ENCODE measurements at places on chromosomes 2 and 18.
A peak's percentile ranks its signal among the peaks of the same experiment; 100 is the strongest.

GRCh38 chr2:27370816-27371620 lies 602 bp downstream of the SNX17 start:
- no peak for DNase-seq

- no peak for DNase-seq
These were observed 4.0 kb downstream of the WDR54 start for GRCh38 chr2:74425523-74425922.

DNA sequence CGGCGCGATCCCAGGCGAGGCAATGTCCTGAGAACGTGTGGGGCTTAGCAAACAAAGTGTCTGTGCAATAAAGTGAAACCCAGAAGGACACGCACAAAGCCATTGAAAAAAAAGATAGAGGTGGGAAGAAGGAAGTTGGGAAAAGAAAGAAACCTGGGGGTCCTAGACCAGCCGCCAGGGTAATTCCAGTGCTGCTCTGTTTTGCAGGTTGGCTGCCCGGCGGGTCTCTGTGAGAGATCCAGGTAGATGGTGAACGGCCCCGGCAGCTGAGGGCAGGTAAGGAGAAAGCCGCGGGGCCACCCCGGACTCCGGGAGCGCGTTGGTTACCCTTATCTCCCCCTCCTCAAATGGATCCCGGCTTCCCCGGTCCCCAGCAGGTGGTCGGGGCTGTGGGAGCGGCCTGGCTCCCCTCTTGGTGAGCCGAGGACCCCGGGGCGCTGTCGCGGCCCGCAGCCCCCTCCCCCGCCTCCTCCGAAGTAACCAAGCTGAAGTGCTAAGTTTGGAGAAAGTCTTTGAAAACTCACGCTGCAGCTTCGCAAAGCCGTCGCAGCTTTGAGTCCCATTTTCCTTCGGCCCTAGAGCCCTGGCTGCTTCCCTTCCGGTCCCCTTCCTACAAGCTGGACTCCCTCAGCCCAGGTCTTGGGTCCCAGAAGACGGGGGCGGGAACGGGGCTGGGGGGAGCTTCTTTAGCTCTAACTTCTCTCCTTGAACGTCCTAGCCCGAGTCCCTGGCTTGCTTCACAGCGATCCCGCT lies 588 bp downstream of the OTX1 start:
- peak; percentile 30 for DNase-seq

DNA sequence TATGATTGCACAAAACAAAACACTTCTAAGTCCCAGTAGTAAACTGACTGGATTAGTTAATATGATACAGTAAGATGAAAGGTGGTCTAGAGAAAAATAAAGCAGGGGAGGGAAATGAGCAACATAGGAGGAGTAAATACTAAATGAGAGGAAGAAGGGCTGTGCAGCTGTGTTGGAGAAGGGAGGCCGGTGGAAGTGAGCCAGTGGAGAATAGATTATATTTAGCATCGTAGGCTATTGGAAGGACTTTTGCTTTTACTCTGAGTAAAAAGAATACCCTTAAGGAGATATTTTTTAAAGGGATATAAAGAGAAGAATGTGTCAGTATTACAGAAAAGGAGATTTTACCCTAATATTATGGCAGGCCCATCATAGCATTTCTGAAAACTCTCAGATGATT lies 12.7 kb downstream of the WDR75 start:
- DNase-seq = no peak

DNA sequence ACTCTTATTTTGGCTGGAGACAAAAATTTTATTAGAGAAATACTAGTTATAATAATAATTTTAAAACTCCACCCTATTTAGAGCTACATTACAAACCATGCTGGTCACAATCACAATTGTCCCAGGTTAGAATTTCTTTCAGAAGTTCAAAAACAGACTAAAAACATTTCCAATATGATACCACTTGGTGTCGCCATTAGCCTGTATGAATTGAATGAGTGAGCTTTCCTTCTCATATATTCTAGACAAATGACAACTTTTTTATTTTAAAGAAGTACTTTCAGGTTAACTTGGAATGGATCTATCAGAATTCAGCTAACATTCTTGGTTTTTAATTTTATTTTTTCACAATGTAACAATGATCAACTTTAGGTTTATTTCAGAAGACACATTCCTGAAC lies 48.0 kb downstream of the SERPINB8 start:
- no peak for DNase-seq

- peak; percentile 4 for DNase-seq
These were observed 29.2 kb downstream of the MROH2A start for GRCh38 chr2:233807215-233807865.

DNA sequence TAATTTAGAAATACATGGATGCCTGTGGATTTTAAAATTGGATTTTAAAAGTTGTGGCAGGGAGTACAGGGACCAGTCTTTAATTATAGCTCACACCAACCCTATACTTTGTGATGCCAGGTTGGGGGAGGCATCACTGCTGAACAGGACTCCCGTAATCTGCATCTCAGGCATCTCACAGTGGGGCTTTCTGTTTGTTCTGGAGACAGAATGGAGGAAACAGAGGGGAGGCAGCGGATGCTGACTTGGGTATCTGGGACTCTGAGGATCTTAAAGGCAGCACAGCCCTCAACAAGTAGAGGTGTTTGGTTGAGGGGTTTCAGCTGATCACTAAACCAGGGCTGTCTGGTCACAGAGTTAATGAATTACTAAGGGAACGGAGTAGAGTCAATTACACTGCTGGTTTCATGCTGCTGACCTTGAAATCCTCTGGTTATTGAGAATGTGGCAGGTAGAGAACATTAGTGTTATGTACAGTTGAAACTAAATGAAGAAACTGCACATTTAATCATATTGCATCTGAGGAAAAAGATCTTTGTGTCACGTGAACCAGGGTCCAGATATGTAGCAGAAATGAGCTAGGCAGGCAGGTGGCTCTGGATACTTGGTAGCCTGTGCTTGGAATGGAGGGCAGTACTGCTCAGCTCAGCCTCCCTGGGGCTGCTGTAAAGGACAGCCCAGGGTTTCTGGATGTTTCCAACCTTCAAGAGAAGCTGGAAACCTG lies 40.3 kb downstream of the FHOD3 start:
- no peak for DNase-seq

DNA sequence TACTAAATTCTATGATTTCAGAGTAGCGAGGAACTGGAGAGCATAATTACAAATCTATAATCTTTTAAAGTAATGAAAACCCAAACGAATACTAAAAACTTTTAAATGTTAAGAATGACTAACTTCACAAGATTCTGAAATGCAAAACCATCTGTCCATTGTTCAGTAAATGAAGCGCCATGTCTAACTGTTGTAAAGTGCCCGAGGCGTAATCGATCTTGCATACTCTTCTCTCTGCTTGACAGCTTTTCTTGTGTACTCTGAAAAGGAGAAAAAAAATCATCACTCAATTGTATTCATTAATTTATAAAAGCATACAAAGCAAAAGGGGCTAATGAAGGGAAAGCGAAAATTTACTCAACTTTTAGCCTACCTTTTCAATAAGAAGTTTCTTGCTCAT lies 111.0 kb downstream of the TLK1 start:
- no peak for DNase-seq

- no peak for DNase-seq
These were observed 114.0 kb downstream of the NEDD4L start for GRCh38 chr18:58158008-58158407.

GRCh38 chr2:221501210-221501882 lies 70.8 kb downstream of the EPHA4 start:
- no peak for DNase-seq

DNA sequence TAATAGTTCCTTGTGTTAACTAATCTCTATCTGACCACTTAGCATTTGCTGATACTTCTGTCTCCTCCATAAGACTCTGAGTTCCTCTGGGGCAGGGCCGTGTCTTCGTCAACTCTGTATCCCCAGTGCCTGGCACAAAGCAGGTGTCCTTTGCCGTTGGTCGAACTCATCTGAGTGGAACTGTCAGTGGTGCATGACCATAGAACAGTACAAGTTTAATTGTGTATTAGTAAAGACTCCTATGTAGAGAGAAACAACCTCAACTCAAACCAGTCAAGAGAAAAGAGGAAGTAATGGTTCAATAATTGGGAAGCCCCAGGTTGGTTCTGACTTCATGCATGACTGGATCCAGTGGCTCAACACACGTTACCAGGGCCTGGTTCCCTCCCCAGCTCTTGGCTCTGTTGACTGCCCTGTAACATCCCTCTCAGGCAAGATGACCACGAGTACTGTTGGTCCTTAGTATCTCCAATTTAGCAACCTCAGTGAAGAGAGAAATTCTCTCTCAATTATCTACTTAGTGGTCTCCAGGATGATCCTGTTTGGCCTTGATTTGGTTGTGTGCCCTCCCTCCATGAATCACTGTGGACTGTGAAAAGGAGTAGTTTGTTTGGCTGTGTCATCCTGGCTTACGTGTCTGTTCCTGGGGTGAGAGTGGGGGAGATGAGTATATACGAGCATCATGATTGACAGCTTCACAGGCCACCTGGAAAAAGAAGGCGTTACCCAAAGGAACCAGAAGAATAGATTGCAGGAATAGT lies 58.5 kb upstream of the MSH6 start:
- no peak for DNase-seq

- DNase-seq = no peak
These were observed 67.1 kb upstream of the CNTNAP5 start for GRCh38 chr2:123958011-123958410.

DNA sequence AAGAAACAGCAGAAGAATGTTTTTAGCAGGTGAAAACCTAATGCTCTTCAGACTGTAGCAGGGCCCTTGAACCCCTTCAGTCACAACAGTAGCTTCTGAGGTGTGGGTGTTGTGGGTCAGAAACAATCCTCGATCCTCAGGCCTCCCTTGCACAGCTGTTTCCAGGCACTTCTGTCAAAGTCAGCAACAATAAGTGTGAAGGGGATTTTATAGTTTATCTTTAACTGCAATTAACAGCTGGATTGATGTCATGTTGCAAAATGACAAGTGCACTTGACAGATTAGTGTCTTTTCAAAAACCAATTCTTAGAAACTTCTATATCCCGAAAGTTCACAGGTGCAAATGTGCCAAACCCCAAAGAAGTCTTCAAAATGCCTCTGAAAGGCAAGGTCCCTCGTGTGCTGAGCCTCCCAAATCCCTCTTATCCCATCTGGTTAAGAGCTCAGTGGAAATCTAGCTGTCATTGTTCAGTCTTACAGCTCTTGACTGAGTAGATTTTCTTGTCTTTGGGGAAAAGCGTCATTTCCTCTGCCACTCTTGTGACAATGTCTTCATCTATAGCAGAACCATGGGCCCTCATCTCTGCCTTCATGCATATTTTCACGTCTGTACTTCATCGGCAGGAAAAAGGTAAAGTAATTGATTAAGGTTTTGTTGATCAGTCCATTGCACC lies 29.6 kb downstream of the M1AP start:
- no peak for DNase-seq

DNA sequence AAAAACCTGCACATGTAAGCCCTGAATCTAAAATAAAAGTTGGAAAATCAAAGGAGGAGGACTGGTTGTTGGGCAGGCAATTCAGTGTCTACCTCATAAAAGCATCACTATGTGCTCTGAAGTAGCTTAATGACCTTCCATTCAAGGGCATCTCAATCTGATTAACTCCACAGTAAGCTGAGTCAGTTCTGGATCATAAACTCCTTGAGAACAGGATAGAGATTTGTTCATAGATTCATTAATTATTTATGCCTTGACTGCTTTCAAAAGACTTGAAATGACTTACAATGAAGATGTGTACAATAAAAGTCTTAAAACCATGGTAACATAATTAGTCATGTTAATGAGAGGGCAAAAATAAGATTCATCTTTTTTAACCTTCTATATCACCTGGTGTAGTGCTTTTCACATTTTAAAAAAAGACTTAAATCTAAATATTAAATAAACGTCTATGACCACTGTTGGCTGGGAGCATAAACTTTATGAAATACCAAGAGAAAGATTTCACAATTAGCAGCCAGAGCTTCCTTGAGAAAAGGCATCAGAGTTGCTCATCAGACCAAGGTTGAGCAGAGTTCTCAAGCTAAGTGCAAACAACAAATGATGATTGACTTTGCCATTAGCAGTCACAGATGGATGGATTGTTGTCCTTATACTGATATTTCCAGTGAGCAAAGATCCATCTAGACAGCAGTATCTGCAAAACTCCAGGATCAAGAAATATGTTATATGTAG lies 237.3 kb upstream of the THUMPD2 start:
- no peak for DNase-seq

GRCh38 chr18:32520771-32521170 lies 50.1 kb upstream of the GAREM1 start:
- no peak for DNase-seq

DNA sequence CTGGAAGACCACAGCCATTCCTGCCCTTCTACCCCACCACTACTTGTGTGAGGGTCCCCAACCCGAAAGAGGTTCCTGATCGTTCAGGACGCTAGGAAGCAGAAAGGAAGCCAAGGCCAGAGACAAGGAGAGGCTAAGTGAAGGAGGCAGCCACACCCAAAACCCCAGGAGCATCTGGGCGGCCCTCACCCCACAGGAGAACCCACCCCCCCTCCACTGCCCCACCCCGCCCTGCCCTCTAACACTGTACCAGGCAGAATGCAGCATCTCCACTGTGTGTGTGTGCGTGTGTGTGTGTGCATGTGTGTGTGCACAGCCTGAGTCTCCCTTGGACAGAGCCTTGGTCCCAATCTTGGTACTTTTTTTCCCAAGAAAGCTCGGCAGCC lies 207.5 kb upstream of the HAAO start:
- no peak for DNase-seq

DNA sequence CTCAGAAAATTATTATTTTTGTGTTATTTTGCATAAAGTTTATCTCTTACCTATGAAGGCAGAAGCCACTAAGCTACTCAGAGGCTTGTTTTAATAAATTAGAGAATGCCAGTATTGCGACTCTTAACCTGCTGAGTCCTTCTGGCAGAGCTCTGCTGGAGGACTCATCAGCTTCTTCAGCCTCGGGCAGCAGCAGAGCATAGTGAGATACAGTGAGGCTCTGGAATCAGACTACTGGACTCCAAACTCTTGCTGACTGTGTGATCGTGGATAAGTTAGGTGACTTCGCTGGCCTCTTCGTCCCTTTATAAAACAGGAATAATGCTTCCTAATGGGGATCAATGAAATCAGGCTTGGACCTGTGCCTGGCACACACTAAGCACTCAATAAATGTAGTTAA lies 1.7 kb downstream of the PTRHD1 start:
- no peak for DNase-seq

DNA sequence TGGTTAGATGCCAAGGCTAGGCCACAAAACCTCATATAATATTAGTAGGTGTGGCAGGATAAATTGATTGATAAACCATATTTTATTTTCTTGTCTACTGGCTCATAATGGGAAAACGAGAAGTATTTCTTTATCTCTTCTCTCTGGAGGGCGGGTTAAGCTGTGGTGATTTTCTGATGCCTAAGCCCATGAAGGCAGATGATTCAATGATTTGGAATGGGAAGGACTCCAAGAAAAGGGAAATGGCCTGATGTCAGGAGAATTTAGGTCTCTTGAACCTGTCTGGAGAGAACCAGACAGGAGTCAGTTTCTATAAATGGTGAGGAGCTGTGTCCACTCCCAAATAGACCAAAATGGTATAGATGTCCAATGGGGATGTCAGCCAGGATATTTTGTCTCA lies 18.7 kb upstream of the MAP4K3 start:
- no peak for DNase-seq

DNA sequence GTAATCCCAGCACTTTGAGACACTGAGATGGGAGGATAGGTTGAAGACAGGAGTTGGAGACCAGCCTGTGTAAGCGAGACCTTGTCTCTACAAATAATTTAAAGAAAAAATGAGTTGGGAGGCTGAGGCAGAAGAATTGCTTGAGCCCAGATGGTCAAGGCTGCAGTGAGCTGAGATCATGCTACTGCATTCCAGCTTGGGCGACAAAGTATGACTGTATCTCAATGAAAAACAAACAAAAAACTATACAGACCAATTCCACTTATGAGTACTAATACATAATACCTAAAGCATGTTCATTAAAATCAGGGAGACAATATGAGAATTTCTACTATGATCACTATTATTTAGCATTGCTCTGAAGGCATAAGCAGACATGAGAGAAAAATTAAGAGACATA lies 12.6 kb downstream of the RNF149 start:
- DNase-seq = no peak

Data from progenitor cell of endocrine pancreas (in vitro differentiated cells).